ENCODE measurements at places on chromosomes 5 and 9. TPM values are rescaled to one million over a fixed set of nuclear protein-coding genes. Genes with fewer than 3 reads are reported as not detected.
A peak's percentile ranks its signal among the peaks of the same experiment; 100 is the strongest.

DNA sequence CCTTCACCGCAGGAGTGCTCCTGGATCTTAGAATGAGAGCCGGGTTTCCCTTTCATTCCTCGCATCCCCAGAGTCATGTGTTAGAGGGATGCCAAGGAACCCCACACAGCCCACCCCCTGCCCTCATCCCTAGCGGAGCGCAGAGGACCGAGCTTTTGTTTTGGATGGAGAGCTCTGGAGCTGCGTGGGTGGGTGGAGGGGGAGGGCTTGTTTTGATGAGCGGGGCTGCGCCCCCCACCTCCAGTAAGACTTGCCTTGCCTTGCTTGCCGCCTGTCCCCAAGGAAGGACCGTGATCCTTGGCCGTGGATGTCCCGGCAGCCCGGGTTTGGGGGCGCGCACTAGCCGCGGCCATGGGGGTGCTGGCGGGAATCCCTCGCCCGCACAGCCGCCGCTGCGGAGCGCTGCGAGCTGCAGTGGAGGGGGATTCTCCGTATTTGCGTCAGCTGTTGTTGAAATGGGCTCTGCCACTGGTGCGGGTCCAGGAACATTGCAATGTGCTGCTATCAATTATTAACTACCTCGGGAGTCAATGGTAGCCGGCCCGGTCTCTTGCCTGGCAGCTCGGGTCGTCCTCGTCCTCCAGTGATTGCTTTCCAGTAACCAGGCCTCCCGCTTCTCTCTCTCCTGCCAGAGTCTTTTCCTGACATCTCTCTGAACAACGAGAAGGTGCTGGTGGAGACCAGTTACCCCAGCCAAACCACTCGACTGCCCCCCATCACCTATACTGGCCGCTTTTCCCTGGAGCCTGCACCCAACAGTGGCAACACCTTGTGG is 1.0 kb downstream of the EGR1 start:
- H3K27me3 ChIP-seq: peaks cover 18% of the 10 kb centered on the region
- H3K4me3 ChIP-seq: peak overlapping the region; percentile 85
- H3K27ac ChIP-seq: no peak overlapping the region

GRCh38 chr5:67286006-67286405 is 89.4 kb upstream of the CD180 start:
- DNase-seq: no peak
- H3K36me3 ChIP-seq: no peaks in the 10 kb centered on the region
- H3K27ac ChIP-seq: no peak overlapping the region
- H3K27me3 ChIP-seq: peaks cover 2% of the 10 kb centered on the region

DNA sequence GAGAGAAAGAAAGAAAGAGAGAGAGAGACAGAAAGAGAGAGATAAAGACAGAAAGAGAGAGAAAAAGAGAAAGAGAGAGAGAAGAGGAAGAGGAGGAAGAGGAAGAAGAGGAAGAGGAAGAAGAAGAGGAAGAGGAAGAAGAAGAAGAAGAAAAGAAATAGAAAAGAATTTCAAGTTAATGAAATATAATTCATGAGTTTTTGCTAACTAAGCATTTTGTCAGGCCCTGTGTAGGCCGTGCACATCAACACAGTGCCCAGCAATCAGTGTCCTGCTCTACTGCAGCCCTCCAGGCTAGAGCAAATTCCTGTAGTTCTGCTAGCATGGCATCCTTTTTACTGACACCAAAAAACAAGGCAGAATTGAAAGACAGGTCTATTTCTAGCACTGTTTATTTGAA is 62.1 kb downstream of the PLPP1 start:
- peaks cover 7% of the 10 kb centered on the region for H3K36me3 ChIP-seq
- H3K4me1 ChIP-seq: peaks cover 2% of the 10 kb centered on the region
- DNase-seq: no peak
- no peak overlapping the region for H3K4me3 ChIP-seq
- H3K27me3 ChIP-seq: no peaks in the 10 kb centered on the region
- no peak overlapping the region for H3K27ac ChIP-seq

DNA sequence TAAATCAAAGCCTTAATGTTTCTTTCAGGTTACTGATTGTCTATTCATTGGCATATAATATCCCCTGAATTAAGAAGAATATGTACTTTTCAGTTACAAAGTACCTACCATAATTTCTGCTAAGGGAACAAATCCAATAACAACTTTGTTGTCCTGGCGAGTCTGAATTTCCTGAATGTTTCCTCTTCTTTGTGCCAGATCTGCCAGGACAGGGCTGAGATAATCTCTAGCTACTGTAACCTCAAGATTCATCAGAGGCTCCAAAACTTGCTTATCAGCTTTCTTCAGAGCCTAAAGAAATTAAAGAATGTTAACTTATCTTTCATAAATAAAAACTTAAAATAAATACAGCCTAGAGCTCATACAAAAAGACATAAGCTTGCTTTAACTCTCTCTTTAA is 37.2 kb downstream of the HEXB start:
- no peaks in the 10 kb centered on the region for H3K27me3 ChIP-seq
- no peak overlapping the region for H3K4me3 ChIP-seq
- no peak for DNase-seq
- no peaks in the 10 kb centered on the region for H3K4me1 ChIP-seq

DNA sequence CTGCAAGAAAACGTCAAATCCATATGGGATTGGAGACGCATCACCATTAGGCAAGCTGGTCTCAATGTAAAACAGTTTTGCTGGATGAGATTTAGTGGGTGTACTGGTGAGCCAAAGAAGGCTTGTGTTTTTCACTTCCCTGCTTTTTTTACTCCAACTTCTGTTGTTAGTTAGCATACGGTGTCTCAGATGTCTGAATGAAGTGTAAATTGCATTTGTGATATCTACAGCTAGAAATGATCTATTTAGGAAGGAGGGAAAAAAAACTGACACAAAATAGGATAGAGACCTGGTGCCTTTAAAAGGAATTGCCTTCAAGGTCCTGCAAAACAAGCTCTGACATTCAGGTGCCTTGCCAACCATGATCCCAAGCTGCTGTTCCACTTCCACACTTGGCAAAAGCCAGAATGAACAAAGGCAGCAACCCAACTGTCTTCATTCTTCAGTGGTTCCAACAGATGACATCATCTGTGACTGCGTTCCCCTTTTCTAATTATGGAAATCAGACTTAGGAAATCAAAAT is 104.2 kb upstream of the RAI14 start:
- H3K27me3 ChIP-seq: peaks cover 2% of the 10 kb centered on the region
- no peaks in the 10 kb centered on the region for H3K36me3 ChIP-seq
- H3K4me3 ChIP-seq: no peak overlapping the region
- DNase-seq: no peak

The OTP gene
- total RNA-seq: not detected

The IL4 gene
- not detected for total RNA-seq
